ENCODE measurements at places on chromosomes 7 and 10.

- no peak for DNase-seq
Observed at GRCh38 chr7:94216944-94217461, 177.7 kb upstream of the COL1A2 start.

- no peak for DNase-seq
Observed at GRCh38 chr7:109259151-109259550, 689.5 kb downstream of the DNAJB9 start.

GRCh38 chr10:63262430-63263073, 129.4 kb downstream of the NRBF2 start:
- no peak for DNase-seq

DNA sequence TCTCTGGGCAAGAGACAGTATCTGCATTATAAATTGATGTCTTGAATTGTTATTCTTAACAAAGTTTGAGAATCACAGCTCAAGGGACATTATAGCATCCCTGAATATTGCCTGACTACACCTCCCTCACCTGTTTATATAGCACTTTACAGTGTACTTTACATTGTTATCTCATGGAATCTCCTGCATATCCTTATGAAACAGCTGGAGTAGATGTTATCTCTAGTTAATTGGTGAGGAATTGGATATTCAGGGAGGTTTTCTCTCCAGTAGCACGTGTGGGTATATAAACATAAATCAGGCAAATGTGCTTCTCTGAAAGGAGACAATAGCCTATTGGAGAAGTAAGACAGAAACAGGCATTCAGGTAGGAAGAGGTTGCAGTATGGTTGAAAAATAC, 117.2 kb downstream of the SRI start:
- no peak for DNase-seq

GRCh38 chr10:44779511-44779910, 131.6 kb upstream of the TMEM72 start:
- DNase-seq = no peak

GRCh38 chr7:138875794-138876193, 77.8 kb upstream of the ATP6V0A4 start:
- DNase-seq = no peak

- DNase-seq = no peak
Observed at GRCh38 chr7:81111781-81112540, 193.1 kb upstream of the SEMA3C start.

- no peak for DNase-seq
Observed at GRCh38 chr7:158858592-158859503, 2.5 kb downstream of the DYNC2I1 start.

DNA sequence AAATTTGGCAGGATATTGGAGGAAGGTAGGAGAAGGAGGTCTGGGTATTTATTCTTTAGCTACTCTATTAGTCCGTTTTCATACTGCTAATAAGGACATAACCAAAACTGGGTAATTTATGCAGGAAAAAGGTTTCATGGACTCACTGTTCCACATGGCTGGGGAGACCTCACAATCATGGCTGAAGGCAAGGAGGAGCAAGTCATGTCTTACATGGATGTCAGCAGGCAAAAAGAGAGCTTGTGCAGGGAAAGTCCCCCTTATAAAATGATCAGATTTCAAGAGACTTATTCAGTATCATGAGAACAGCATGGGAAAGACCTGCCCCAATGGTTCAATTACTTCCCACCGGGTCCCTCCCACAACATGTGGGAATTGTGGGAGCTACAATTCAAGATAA, 1.9 kb upstream of the INMT start:
- no peak for DNase-seq

- no peak for DNase-seq
Observed at GRCh38 chr10:123529146-123529760, 136.9 kb upstream of the GPR26 start.

DNA sequence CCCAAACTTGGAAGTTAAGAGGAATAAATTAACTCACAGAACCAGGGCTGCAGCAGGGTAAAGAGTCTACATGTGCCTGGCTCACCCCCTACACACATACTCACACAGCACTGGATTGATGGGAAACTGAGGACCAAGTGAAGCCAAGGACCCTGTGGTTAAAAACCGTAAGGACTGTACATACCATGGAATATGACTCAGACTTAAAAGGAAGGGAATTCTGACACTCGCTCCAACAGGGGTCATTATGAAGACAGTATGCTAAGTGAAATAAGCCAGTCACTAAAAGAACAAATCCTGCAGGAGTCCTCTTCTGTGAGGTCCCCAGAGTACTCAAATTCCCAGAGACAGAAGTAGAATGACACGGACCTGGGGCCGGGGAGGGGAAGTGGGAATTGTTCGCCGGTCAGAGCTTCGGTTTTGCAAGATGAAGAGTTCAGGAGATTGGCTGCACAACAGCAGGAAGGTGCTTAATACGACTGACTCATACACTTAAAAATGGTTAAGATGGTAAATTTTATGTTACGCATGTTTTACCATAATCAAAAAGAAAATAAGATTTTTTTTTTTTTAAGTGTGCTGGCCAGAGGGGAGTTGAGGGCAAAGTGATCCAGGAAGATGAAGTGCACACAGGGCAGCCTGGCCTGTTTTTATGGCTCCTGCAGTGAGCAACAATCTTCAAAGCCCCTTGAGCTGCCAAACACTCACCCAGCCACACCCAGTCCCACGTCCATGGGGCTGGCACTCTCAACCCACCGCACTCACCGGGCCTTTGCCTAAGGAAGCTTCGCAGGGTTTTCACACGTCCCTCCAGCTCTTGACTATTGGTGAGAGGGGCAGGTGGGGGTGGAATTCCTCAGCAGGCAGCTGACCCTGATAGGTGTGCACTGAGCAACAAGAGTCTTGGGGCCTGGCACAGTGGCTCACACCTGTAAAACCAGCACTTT, 26.4 kb downstream of the DRGX start:
- DNase-seq = no peak

DNA sequence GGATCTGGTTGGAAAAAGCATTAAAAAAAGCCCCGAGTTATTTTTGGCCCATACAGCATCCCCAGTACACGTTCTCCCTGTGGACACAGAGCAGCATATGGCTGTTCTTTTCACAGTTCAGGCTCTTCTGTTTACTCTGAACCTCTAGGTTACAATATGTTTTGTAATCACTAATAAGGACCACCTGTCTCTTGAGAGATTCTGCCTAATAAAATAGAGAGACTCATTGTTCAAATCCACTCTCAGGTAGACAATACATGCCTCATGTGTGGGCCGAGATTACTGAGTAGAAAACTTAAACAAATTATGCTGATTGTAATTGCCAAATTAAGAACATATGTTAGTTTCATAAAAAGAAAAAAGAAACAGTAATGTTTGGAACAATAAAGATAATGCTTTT, 647.7 kb downstream of the GRM8 start:
- peak; percentile 73 for DNase-seq

- DNase-seq = no peak
Observed at GRCh38 chr7:117619681-117620080, 139.9 kb downstream of the CFTR start.

DNA sequence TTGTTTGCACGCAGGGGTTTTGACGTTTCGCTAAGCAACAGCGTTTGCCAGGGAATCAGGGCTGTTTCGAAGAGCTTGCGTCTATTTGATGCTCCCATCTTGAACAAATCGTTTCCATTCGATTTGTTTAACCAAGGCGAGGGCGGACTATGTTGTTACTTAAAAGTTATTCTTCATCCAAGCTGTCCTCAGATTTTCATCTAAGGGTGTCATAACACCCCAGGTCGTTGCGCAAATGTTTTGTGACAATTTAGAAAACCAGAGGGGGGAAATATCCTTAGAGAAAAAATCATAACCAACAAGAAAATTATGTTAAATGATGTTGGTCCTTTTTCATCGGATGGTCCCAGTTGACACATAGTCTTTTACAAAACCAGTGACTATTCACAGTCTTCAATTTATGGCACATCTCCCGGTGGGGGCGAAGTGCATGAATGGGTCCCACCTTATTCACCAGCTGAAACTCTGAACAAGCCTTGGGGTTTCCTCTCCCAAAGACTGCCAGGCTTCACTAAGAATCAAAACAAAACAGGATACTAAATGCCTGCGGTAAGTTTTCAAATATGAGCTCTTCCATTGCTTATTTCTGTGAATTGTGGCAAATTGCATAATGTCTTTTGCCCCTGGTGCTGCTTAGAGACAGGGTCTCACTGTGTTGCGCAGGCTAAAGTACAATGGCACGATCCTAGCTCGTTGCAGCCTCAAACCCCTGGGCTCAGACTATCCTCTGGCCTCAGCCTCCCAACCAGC, 109.9 kb downstream of the REEP3 start:
- no peak for DNase-seq

DNA sequence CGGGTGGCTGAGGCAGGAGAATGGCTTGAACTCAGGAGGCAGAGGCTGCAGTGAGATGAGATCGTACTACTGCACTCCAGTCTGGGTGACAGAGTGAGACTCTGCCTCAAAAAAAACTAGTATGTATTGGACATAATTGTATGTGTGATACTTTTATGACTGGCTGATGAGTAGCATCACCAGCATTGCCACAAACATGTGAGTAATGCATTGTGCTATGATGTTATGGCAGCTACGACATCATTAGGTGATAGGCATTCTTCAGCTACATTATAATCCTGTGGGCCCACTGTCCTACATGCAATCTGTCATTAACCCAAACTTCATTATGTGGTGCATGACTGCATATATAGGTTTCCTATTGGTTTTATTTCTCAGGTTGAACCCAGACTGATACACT, 352.4 kb downstream of the GALNT17 start:
- DNase-seq = no peak

GRCh38 chr10:124493214-124493882, 31.7 kb downstream of the LHPP start:
- DNase-seq = peak; percentile 24

DNA sequence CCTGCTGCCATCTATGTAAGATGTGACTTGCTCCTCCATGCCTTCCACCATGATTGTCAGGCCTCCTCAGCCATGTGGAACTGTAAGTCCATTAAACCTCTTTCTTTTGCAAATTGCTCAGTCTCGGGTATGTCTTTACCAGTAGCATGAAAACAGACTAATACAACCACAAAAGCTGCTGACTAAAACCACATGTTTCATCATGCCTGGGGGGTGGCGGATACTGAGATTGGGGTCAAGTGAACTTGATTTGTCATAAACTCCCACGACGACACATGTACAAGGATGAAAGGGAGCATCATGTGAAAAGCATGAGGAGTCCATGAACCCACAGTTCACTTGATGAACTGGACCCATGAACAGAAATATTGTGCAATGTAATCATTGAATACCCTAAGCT, 134.9 kb upstream of the ANK3 start:
- DNase-seq = no peak

DNA sequence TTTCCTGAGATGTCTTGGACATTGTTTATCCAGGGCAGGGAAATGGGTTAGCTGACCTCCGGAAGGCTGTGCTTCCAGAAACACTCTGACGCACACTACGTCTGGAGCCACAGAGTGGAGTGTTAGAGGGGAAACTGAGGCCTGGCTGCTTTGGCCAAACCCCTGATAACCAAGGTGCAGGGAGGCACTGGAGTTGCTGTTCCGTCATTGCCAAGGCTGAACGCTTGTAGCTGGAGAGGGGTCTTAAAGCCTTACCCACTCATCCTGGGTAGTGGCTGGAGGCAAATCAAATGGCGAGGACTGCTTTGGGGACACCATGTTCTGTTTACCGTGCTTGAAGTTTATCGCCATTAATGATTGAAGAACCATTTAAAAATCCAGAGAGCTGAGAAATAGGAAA, 604.1 kb upstream of the FOXK1 start:
- DNase-seq = no peak

- no peak for DNase-seq
Observed at GRCh38 chr10:56844978-56845529, 484.0 kb upstream of the ZWINT start.
